Left renal cortex interstitium (tissue), 4 donors: ENCODE measurements at places on chromosomes 12 and 14. TPM values are rescaled to one million over a fixed set of nuclear protein-coding genes. Genes with fewer than 3 reads are reported as not detected.

Gene COCH
- polyA plus RNA-seq: 2.5 TPM

Gene TCL1A
- 0.85 TPM for polyA plus RNA-seq

Gene HPD
- 3.5 TPM for polyA plus RNA-seq

Gene NRL
- polyA plus RNA-seq: 3.2 TPM

Gene EFCAB11
- 15.3 TPM for polyA plus RNA-seq

Gene FAM222A
- 11.2 TPM for polyA plus RNA-seq

Gene RPL10L
- polyA plus RNA-seq: not detected

Gene DLK1
- polyA plus RNA-seq: 8.7 TPM

Gene ADAM21
- 0.85 TPM for polyA plus RNA-seq
